ENCODE measurements at places on chromosomes 2 and 18. TPM values are rescaled to one million over a fixed set of nuclear protein-coding genes. Genes with fewer than 3 reads are reported as not detected.

Gene COPS8
- 140 TPM for total RNA-seq

Gene QPCT
- total RNA-seq = 20.4 TPM

Gene PCGF1
- total RNA-seq = 33.4 TPM

Gene LHCGR
- total RNA-seq = not detected
